ENCODE measurements at places on chromosomes 6 and 20.

GRCh38 chr20:39822667-39823066, 860.5 kb downstream of the DHX35 start:
- DNase-seq: no peak

DNA sequence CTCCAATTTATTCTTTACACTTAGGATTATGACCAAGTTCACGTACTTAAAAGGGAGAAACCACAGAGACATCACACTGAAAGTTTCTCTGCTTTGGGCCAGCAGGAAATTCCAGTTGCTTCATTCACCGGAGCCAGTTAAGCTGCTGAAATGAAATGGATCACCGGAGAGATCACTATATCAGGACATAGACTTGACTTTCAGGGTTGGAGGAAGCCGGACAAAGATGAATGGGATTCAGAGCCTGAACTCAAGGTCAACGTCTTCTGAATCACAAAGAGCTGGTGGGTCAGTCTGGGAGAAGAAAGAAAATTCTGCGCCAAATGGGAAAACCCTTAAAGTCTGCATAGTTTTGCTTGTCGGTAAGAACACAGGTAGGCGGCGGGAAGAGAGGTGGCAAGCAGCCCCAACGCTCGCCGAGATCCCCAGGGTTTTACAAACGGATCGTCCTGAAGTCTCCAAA, 81.9 kb upstream of the CCDC28A start:
- DNase-seq: peak; percentile 78

DNA sequence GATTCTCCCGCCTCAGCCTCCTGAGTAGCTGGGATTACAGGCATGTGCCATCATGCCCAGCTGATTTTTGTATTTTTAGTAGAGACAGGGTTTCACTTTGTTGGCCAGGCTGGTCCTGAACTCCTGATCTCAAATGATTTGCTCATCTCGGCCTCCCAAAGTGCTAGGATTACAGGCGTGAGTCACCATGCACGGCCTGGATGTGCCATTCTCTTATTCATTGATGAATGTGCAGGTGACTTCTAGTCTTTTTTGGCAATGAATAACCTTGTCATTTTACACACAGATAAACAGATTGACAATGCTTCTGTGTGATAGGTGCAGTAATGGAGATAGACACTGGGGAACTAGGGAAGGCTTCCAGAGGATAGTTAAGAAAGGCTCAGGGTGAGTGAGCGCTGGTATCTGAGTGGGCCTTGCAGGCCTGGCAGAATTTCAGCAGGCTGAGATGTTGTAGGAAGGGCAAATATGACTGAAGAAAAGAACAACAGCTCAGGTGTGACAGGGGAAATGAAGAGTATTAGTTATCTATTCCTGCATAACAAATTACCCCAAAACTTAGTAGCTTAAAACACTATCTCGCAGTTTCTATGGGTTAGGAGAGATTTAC, 23.3 kb downstream of the PPARD start:
- DNase-seq: no peak

- DNase-seq: no peak
Measured at GRCh38 chr6:43848671-43849391, 78.8 kb downstream of the VEGFA start.

GRCh38 chr20:26167499-26167898, 470.8 kb upstream of the ZNF337 start:
- no peak for DNase-seq

- peak; percentile 87 for DNase-seq
Measured at GRCh38 chr20:19129976-19130612, 82.3 kb upstream of the SLC24A3 start.

DNA sequence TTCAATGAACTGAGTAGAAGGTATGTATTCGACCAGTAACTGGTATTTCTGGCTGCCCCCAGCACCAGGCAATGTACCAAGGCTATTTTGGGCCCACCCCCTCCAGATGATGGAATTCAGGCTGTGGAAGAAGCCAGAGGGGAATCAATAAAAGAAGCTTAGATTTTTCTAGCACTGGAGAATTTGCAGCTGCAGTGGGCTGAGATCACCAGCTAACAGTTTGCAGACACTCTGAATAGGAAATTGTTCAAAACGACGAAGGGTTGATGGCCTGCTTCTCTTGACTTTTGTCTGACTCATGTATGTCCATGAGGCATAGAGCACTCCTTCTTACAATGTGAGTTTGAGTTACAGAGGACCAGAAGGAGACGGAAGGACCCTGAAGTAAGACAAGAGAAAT, 32.4 kb upstream of the FBXO9 start:
- DNase-seq: no peak

- no peak for DNase-seq
Measured at GRCh38 chr6:11230158-11231107, 2.0 kb downstream of the NEDD9 start.

DNA sequence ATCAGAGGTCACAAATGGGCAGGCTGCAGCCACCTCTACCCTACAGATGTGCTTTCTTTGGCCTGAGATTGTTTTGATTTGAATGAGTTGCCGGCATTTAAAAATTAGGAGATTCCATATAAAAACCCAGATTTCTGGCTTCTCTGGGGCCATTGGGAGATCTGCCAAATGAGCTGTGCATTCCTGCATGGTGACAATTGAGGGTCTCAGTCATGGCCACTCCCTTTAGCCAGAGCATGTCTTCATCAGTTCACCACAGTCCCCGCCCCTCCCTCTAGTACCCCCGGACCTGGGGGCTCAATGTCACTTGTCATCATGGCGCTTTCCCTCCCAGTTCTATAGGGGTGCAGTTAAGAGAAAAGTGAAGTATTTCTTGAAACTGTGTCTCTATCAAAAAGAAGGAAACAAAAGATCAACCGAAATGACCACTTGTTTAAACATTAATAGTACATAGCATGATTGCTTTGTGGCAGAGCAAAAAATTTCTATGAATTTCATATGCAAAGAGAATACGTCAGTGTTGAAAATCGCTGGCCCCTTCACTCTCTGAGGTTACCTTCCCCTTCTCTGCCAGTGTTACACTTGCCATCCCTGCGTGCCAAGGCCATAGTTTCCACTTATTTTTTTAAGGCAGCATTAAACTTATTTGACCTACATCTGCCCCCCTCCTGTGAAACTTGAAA, 21.1 kb downstream of the EYA2 start:
- no peak for DNase-seq

DNA sequence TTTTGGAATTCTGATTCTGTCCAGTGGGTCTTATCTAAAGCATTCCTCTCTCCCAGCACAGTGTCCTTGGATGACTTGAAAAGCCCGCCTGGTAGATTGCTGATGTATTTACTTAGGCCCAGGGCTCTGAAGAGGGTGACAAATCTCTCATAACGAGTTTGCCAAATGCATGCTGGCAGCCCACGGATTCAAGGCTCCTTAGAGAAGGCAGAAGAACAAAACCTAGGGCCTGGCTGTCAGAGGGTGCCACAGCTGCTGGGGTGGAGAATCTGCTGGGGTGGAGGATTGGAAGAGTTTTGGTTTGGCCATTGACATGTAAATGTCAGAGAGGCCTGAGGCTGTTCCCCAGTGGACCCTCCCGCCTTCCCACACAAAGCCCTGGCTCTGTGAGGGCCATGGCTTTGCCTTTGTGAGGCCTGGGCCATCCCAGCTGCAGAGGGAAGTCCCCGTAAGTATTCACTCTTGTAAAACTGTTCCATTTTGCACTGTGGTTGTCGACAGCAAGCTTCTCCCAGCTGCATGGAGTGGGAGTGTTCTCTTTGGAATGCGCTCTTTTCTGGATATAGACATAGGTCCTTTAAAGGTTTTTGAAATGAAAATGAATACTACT, 50.3 kb downstream of the ANKRD6 start:
- DNase-seq: peak; percentile 71

GRCh38 chr6:19472850-19473249, 364.3 kb upstream of the ID4 start:
- DNase-seq: no peak

DNA sequence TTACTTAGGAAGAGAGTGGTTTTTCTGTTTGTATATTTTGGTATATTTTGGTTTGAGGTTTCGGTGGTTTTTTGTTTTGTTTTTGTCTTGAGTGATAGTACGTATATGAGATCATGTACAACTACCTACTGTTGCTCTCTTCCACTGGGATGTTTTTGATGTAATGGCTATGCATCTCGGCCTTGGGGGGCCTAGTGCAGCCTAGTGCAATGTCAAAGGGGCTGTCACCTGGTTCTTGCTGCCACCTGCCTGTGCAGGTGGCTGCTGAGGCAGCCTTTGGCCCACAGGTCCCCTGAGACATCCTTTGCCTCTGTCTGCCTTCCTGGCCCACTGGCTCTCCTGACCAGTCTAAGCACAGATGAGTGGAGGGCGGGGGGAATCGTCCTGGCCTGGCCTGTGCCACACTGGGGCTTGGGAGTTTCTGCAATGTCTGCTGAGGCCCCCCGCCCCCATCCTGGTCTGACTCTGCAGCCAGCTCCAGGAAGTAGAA, 546.6 kb downstream of the CD83 start:
- DNase-seq: peak; percentile 45

- peak; percentile 26 for DNase-seq
Measured at GRCh38 chr20:53330601-53331140, 263.0 kb downstream of the ZNF217 start.

DNA sequence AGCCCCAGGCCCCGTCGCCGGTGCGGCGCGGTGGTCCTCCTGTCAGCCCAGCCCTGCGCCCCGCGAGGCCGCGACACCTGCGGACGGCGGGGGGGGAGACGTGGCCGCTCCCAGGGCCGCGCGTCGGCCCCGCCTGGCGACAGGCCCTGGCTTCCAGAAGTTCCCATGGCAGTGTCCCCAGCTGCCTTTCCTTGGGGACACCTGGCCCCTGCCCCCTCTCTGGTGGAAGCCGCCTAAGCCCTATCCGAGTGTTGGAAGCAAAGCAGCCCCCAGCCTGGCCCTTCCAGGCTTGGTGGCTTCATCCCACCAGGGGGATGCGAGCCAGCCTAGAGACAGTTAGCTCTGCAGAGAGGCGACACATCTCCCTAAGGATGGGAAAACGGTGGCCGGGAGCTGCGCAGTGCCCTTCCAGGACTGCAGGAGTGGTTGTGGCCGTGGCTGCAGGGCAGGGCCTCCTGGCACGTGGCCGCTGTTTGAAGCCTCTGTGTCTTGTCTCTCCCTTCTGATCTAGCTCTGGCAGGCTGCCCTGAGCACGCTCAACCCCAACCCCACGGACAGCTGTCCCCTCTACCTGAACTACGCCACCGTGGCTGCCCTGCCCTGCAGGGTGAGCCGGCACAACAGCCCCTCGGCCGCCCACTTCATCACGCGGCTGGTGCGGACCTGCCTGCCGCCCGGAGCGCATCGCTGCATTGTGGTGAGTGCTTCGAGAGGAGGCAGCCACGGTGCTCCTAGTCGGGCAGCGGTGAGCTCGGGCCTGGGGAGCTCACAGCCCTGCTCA, 816 bp downstream of the NPEPL1 start:
- DNase-seq: peak; percentile 26

- DNase-seq: peak; percentile 5
Measured at GRCh38 chr6:35062676-35063574, 78.2 kb downstream of the TCP11 start.

GRCh38 chr6:168530653-168531071, 89.7 kb downstream of the SMOC2 start:
- DNase-seq: no peak

- no peak for DNase-seq
Measured at GRCh38 chr20:38119446-38119845, 45.6 kb downstream of the TGM2 start.

DNA sequence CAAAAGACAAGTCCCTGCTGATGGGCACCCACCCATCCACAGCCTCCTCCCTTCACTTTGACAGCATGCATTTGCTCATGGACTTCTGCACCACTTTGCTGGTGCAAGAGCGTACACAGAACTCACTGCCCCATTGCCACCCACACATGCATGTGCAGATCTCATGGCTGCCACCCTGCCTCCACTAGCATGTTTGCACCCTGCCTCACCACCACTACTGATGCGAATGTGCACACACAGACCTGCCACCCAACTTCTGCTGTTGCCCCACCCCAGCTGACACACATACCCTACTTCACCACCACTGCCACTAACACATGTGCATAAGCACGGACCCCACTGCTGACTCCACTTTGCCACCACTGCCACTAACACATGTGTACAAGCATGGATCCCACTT, 64.9 kb upstream of the EYS start:
- no peak for DNase-seq

DNA sequence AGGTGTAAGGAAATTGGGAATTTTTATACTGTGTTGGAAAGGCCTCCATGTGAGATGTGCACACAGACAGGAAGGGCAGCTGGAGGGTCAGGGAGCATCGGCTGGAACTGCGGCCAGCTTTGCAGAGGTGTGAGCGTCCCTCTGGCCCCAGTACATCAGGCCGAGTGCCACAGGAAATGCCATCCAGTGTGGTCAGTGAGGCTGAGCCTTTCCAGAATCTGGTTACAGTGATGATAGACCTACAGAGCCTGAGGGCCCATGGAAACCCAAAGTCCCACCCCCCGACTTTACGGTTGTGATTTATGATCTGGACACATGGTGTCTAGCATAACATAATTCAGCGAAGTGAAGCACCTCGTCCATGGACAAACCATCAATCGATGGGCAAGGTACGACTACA, 137.3 kb upstream of the PDE10A start:
- no peak for DNase-seq

GRCh38 chr20:25040438-25040831, 17.5 kb downstream of the ACSS1 start:
- no peak for DNase-seq

- DNase-seq: no peak
Measured at GRCh38 chr6:108727966-108728730, 120.1 kb upstream of the ARMC2 start.

GRCh38 chr20:6558341-6558740, 209.1 kb upstream of the BMP2 start:
- no peak for DNase-seq

GRCh38 chr6:114764866-114765265, 422.0 kb upstream of the HS3ST5 start:
- DNase-seq: no peak

- DNase-seq: peak; percentile 66
Measured at GRCh38 chr20:25319241-25320034, 71.2 kb downstream of the ABHD12 start.

- DNase-seq: no peak
Measured at GRCh38 chr6:44606504-44606903, 219.0 kb downstream of the CDC5L start.

GRCh38 chr6:26094036-26094435, 6.8 kb downstream of the HFE start:
- DNase-seq: no peak

- DNase-seq: no peak
Measured at GRCh38 chr20:50121858-50122271, 8.9 kb upstream of the UBE2V1 start.

- no peak for DNase-seq
Measured at GRCh38 chr6:125954735-125955339, 1.7 kb upstream of the HINT3 start.

DNA sequence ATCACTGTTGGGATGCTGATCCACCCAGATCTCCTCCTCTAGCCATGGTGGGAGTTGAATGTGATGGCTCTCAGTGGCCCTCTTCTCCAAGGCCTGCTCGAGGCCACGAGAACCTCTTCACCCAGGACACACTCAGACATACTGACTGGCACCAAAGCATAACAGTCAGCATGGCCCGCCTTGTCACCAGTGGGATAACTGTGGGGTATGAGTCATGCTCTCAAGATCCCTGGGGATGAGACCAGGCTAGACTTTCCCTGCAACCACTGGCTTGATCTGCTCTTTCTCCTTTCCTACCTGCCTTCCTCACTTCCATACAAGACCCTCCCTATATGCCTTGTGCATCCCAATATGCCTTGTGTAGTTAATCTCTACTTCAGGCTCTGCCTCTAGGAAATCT, 66.8 kb downstream of the RIN2 start:
- no peak for DNase-seq

- DNase-seq: no peak
Measured at GRCh38 chr6:95723638-95724037, 146.3 kb downstream of the MANEA start.

GRCh38 chr20:37907677-37908401, 4.9 kb downstream of the VSTM2L start:
- DNase-seq: peak; percentile 85

All from NCI-H1417 (cell line).